ENCODE measurements at places on chromosomes 5 and 9.

DNA sequence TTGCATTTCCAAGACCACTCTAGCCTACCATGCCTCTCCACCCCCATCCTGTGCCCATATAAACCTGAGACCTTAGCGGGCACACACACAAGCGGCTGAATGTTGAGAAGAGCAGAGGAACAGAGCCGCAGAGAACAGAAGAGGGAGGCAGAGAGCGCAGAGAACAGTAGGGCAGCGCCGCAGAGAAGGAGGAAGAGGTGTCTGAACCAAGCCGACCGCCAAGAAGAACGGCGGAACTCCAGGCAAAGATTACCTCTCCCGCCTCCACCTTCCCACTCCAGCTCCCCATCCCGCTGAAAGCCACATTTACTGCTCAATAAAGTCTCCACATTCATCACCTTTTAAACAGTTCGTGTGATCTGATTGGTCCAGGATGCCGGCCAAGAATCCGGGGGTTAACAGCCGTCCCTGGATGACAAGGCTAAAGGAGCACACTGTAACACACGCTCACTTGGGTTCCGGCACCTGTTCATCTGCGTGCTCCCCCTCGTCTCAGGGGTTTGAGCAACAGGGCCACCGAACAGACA is 33.2 kb downstream of the GRIN3A start:
- peak; percentile 9 for DNase-seq

- no peak for DNase-seq
Measured at GRCh38 chr9:112308588-112308987, 24.8 kb downstream of the PTBP3 start.

GRCh38 chr9:113996531-113997001 is 81.5 kb downstream of the AMBP start:
- no peak for DNase-seq

DNA sequence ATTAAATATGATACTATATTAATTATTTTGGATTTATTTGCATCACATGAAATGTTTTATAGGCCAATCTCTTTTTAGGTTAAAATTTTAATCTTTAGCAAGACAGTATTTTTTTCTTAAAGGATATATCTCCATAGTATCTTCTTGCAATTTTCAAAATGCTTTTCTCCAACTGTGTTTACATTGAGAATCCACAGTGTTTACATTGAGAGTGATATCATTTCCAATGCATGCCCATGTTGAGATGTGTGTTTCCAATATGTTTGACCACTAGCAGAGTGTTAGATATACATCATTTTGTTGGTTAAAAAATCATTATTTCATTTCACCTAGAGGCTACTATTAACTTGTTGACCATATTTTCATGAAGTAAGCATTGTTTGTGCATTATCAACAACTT is 17.3 kb downstream of the VCAN start:
- no peak for DNase-seq

GRCh38 chr5:147388184-147389108 is 121.4 kb downstream of the DPYSL3 start:
- DNase-seq, result no peak

GRCh38 chr5:174472956-174473355 is 251.4 kb upstream of the MSX2 start:
- no peak for DNase-seq

GRCh38 chr5:54620141-54620933 is 102.8 kb downstream of the SNX18 start:
- DNase-seq, result no peak

DNA sequence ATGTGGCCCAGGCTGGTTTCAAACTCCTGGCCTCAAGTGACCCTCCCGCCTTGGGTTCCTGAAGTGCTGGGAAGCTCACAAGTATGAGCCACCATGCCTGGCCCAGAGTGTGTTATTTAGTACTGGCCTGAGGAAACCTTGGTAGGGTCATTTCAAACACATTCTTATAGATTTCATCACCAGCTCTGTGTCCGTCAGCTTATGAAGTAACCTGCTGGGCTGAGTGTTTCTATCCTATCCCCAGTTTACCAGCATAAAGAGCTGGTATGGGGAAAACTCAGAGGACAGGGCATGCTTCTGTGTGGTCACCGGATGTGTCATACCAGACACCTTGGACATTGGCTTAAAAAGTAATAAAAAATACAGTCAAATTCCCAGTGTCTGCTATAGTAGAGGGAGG is 45.3 kb downstream of the PTPN3 start:
- no peak for DNase-seq

- DNase-seq, result no peak
Measured at GRCh38 chr5:107607671-107608345, 62.9 kb downstream of the EFNA5 start.

- peak; percentile 45 for DNase-seq
Measured at GRCh38 chr9:34437006-34437925, 21.1 kb downstream of the FAM219A start.

GRCh38 chr5:98518754-98519153 is 254.7 kb upstream of the RGMB start:
- DNase-seq, result no peak

DNA sequence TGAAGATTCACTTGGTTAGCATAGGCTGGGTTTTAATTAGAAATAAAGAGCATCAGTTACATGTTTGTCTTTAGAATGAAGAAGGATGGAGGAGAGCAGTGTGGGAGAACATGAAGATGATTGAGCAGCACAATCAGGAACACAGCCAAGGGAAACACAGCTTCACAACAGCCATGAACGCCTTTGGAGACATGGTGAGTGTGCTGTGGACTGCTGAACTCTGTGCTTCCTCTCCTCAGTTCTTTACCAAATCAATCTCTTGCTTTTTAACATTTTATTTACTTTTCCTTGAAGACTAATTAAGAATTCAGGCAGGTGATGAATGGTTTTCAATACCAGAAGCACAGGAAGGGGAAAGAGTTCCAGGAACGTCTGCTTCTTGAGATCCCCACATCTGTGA is 38.2 kb upstream of the SPATA31E1 start:
- no peak for DNase-seq

DNA sequence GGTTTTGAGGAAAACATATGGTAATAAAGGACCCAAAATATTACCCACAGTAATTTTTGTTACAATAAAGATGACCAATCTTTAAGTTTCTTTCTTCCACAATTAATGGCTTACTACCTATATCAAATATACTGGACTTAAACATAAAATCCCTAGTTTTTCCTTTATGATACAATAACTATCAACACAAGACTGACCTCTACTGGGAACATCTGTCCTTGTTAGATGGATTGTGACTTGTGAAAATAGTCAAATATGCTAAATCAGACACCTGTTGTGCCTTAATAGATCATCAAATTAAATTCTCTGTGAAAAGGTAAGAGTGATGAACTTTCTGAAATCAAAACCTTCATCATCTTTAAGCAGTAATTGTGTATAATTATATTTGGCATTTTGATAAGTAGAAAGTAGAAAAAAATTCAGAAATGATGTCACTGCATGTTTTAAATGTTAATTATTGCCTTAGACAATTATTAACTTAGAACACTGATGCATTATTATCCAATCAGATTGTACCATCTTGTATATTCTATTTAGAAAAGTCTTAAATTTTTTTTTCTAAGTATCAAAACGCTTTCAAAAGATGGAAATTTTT is 113.6 kb downstream of the DEPDC1B start:
- DNase-seq, result no peak

- DNase-seq, result no peak
Measured at GRCh38 chr5:156188016-156188415, 138.9 kb upstream of the SGCD start.

DNA sequence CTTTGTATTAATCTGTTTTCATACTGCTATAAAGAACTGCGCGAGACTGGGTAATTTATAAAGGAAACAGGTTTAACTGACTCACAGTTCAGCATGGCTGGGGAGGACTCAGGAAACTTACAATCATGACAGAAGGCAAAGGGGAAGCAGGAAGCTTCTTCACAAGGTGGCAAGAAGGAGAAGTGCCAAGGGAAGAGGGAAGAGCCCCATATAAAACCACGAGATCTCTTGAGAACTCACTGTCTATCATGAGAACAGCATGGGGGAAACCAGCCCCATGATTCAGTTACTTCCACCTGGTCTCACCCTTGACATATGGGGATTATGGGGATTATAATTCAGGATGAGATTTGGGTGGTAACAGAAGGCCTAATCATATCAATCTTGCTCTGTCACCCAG is 60.9 kb upstream of the CHD1 start:
- no peak for DNase-seq

DNA sequence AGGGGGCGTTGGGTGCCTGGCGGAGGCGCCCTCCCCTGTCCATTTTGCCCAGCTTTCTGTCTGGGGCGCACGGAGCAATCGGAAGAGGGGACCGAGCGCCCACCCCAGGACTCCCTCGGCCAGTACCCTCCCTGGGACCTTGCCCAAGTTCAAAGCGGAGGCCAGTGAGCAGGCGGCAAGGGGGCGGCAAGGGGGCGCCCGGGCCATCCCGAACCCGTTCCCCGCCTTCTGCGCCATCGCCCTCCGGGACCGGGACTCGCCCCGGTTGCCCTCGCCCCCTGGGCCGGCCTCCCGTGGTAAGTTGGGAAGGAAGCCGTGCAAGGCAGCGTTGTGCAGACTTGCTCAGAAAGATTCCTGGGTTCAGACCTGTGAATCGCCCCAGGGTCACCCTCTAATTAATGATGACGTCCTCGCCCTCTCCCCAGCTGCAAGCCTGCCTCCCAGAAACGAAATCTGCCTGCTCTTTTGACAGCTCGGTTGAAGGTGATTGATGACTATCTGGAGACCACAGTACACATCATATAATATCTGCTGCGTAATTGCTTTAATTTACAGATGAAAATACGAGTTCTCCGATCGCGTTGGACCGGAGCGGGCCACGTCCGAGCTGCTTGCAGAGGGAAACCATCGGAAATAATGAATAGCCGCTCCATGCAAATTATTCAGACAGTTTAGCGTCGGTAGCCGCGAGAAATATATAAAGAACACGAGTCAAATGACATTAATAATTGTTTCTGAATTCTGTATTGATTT is 1.4 kb upstream of the IRX4 start:
- DNase-seq, result no peak

GRCh38 chr5:158389786-158390185 is 530.8 kb upstream of the CLINT1 start:
- no peak for DNase-seq

DNA sequence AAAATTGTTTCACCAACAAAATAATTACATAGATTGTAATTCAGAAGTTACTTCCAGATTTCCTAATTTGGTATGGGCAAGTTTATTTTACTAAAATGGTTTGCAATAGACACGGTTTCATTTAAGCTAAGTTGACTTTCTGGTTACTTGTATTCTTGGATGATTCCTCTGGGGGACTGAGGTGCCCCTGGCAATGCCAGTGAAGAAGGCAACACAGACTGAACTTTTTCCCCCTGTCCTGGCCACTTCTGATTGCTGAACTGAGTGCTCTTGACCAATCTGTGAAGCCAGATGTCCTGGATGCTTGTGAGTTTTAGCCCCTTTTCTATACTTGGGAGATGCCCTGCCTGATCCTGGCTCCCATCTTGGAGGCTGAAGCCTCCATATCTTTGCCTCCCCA is 66.3 kb upstream of the FANCC start:
- no peak for DNase-seq

DNA sequence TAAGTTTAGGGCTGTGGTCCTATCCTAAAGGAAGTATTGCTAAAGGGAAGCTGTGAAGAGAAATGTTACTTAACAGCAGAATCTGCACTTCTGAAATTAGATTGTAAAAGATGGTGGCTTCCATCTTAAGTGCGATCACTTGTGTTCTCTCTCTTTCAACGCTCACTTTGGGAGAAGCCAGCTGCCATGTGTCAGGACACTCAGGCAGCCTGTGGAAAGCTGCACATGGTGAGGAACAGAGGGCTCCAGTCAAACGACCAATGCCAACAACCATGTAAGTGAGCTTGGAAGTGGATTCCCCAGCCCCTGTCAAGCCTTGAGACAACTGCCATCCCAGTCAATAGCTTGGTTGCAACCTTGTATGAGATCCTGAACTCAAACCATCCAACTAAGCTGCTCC is 51.7 kb upstream of the GLRX start:
- DNase-seq, result no peak

- no peak for DNase-seq
Measured at GRCh38 chr5:140868721-140869554, at the start of gene PCDHA11. PCDHA11 (plus strand) TSS chr5:140868957; CDS start chr5:140869104, 147 bp downstream.

- DNase-seq, result no peak
Measured at GRCh38 chr9:127209220-127209619, 55.4 kb upstream of the GARNL3 start.
